LHCN-M2 (cell line): ENCODE measurements at places on chromosomes 11 and 22. TPM values are rescaled to one million over a fixed set of nuclear protein-coding genes. Genes with fewer than 3 reads are reported as not detected.

The MS4A4A gene
- not detected in 2 replicates for total RNA-seq

The PDGFB gene
- total RNA-seq = 1.2 and 4.1 TPM in 2 replicates

The BLID gene
- 8.0 and 9.9 TPM in 2 replicates for total RNA-seq

- no peak for DNase-seq
Measured at GRCh38 chr11:26573896-26574295, 1.8 kb upstream of the MUC15 start.

- no peak for DNase-seq
Measured at GRCh38 chr22:42300259-42301076, 30.0 kb upstream of the TCF20 start.

DNA sequence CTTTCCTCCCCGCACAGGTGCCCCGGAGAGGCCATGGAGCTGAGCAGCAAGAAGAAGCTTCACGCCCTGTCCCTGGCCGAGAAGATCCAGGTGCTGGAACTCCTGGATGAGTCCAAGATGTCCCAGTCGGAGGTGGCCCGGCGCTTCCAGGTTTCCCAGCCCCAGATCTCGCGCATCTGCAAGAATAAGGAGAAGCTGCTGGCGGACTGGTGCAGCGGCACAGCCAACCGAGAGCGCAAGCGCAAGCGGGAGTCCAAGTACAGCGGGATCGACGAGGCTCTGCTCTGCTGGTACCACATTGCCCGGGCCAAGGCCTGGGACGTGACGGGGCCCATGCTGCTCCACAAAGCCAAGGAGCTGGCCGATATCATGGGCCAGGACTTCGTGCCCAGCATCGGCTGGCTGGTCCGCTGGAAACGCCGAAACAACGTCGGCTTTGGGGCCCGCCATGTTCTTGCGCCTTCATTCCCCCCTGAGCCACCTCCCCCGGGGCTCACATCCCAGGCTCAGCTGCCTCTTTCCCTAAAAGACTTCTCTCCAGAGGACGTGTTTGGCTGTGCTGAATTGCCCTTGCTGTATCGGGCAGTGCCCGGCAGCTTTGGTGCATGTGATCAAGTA lies 1.3 kb downstream of the TIGD3 start:
- DNase-seq = peak; percentile 45

GRCh38 chr11:74086242-74086884 lies 77.5 kb upstream of the UCP3 start:
- no peak for DNase-seq

GRCh38 chr22:23897320-23897719 lies 3.1 kb downstream of the MIF start:
- no peak for DNase-seq

DNA sequence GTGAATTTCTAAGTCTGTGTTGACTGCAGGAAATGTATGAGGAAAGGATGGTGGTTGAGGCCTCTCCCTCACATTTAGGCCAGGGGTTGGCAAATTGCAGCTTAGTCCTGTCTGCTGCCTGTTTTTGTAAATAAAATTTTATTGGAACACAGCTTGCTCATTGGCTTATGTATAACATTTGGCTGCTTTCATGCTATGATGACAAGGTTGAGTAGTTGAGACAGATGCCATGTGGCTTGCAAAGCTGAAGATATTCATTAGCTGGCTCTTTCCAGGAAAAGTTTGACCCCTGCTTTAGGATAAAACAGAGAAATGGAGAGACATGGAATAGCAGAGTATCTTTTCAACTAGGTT lies 46.2 kb downstream of the BCR start:
- DNase-seq = peak; percentile 65

GRCh38 chr11:57834852-57835251 lies 73.2 kb downstream of the CTNND1 start:
- DNase-seq = no peak

- no peak for DNase-seq
Measured at GRCh38 chr11:204587-205109, 2.6 kb downstream of the BET1L start.

DNA sequence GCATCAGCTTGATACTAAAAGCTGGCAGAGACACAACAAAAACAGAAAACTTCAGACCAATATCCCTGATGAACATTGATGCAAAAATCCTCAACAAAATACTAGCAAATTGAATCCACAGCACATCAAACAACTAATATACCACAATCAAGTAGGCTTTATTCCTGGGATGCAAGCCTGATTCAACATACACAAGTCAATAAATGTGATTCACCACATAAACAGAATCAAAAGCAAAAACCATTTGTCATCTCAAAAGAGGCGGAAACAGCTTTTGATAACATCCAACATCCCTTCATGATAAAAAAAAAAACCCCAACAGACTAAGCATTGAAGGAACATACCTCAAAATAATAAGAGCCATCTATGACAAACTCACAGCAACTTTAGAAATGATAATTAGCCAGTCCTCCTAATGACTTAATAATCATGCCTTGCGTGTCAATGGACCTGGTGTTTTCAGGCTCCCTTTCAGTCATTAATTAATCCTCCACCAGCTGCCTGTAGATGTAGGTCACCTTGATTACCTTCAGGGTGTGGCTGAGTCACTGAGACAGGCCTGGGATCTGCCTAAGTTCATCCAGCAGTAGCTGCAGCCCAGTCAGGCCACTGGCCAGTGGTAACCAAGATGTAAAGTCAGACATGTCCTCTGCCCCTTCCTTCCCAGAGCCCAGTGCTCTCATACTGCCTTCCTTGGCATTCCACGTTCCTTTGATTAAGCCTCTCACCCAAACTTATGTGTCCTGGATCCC lies 109.8 kb downstream of the EHF start:
- DNase-seq = no peak

DNA sequence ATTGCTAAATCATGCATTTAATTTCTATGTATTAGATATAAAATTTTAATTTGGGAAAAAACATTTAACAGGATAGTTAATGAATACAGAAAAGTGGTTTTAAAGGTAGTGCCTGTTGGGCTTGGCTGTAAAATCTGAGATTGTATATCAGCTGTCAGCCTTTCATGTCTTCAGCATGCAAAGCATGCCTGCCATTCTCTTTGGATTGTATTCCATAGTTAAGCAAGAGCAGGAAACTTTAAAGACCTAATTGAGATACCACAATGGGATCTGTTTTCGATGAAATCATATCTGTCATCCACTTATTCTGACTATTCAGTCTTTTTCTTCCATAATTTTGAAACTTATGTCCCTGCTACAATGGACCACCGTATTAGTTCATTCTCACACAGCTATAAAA lies 451.0 kb upstream of the DDI1 start:
- DNase-seq = no peak

DNA sequence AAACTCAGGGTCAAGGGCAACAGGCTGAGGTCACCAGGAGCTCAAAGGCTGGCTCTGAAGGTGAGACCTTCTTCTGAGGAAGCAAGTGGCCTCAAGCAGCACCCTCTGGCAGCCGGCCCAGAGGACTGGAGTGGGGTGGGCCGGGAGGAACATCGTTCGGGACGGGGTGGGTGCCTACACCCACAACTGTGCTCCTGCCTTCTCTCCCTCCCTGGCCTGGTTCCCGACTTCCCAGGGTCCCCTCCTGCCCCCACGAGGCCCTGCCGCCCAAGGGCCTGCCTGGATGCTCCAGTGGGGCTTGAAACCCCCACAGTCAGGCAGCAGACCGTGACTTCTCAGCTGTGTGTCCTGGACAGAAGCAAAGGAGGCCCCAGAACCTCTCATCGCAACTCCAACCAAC lies 195.7 kb downstream of the IGLL1 start:
- no peak for DNase-seq

GRCh38 chr11:87871056-87871455 lies 304.2 kb downstream of the RAB38 start:
- DNase-seq = no peak

DNA sequence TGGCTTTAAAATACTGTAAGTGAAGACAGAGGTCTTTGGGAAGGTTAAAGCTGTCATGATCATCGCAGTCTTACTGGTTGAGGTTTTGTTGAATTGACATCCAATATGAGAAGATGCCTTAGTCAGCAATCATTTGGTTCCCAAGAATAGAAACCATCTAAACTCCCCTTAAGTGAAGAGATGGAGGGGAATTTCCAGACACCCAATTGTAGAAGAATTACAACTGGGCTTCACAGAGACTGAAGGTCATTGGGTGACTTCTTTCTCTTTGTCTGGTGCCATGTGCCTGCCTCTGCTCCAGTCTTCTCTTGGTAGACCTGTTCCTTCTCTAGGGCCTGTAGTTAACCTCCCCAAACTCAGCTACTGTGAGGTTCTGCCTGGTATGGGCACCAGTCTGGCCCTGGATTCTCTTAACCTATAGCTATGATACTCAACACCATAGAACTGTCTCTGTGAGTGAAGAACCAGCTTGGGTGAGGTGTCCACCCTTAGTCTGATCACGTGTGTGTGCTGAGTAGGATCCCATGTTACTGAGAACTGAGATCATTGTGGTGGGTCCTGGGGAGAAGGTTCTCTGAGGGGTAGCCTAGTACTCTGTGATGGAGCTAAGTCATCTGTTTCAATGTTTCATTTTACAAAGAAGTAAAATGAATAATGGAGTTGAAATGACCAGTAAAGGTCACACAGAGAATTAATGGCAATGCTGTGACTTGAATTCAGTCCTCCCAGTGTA lies 182.5 kb downstream of the CSNK2A3 start:
- DNase-seq = no peak

GRCh38 chr11:121930004-121930965 lies 185.7 kb downstream of the BLID start:
- DNase-seq = no peak

GRCh38 chr22:25704701-25705100 lies 37.3 kb upstream of the MYO18B start:
- no peak for DNase-seq

DNA sequence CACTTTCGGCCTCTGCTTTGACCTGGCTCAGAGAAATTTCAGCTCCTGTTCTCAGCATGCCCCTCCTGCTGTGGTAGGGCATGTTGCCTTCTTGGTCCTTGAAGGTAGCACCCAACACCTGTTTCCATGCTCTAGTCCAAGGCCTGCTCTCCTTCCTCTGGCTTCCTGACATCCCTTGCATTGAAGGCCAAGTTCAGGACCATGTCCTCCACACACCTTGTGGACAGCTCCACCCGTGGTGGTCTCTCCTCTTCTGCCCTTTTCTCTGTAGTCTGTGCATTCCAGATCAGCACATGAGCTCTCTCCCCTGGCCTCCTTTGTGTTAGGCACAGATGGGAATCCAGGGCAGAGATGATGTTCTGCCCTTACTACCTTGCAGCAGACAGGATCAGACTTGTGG lies 225.3 kb downstream of the ADAMTS15 start:
- peak; percentile 22 for DNase-seq

DNA sequence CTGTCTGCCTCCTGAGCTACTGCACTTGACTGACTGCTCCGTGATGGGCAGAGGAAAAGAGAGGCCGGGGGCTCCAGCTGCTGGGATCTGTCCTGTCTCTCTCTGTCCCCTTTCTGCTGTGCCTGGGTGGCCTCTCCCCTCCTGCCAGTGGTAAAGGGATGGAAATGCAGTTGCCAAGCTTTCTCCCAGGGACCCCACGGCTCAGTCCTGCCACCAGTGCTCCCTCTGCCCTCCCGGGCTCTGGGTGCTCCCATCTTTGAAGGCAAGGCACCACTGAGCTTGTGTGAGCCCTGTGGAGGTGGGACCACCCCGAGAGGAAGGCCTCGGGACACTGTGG lies 32.0 kb downstream of the NADSYN1 start:
- DNase-seq = no peak

DNA sequence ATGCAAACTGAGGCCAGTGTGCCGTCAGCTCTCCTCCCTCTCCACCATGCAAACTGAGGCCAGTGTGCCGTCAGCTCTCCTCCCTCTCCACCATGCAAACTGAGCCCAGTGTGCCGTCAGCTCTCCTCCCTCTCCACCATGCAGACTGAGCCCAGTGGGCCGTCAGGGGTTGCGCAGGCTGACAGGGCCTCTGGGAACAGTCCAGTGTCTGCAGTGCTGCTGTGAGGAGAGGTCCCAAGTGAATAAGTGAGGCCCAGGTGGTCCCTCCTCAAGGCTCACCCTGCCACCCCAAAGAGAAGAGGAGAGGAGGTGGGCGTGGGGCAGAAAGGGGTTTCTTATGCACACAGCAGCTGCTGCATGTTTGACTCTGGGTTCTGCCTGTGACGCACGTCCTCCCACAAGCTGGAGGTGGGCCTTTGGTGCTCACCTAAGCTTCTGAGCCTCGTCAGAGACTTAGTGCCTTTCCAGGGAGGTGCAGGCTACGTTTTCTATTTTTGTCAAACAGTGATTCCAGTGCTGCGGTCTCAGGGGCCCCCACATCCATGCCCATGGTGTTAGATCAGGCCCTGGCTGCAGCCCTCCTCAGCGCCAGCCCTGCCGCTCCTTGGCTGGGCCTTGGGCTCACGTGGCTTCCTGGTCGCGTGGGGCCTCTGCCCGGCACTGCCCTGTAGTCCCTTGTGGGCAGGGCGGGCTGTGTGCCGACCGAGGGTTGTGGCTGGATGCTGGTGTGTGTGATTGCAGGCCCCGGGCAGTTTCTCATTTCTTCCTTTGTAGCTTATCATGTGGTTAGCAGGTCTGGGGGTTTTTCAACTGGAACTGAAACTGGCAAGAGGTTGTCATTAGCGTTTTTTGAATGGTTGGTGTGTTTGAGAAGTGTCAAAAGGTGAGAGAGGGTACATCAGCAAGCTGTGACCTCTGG lies 7.1 kb downstream of the TPCN2 start:
- no peak for DNase-seq

GRCh38 chr11:10139656-10140055 lies 154.4 kb downstream of the SBF2 start:
- DNase-seq = peak; percentile 80

DNA sequence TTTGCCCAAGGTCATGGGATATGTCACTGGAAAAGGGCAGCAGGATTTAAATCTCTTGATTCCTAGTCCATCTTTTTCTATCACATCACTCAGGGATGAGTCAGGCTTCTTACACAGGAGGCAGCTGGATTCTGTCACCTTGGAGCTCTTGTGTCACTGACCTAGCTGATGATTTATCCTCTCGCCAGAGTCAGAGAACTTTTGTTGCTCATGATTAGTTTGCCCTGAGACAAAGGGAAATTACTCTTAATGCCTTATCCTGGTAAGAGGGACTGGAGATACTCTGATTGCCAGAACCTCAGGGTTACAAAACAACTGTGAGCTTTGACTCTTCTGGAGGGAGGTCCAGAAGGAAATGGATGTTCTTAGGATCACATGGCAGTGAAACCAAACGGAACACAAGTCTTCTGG lies 10.1 kb downstream of the COA4 start:
- peak; percentile 97 for DNase-seq

DNA sequence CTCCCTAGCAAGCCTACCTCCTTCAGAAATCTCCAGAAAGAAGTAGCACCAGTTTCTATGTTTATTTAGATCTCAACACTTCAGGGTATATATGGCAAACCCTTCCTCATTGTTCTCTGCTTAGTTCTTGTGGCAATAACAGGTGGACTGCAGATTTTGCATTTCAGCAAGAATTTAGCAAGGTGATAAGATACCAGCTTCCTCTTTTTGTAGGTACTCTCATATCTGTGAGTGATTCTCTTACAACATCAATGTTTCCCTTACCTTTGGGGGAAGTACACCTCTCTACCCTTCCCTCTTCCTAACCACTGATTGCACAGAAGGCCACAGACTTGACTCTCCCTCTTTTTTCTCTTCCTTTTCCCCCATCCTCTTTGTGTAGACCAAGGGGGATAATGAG lies 230.9 kb upstream of the SESN3 start:
- no peak for DNase-seq
